GDM1 (cell line): ENCODE measurements at places on chromosomes 5 and 9.

DNA sequence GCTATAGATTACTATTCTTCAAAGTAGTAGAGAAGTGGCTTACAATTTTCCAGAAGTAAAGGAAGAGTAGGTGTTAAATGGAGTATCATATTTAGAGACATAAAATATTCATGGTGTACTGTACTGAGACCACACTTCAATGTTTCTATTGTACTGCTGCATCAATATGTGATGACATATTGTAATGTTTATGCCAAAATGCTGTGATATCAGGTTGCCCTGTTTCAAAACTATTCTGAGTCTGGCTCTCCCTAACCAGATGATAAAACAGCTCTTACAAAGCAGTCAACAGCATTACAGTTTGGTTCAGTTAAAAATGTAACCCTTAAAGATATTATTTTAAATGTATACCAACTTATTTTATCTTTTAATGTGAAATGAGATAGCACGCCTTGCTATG, 30.8 kb upstream of the ACOT12 start:
- DNase-seq = no peak

DNA sequence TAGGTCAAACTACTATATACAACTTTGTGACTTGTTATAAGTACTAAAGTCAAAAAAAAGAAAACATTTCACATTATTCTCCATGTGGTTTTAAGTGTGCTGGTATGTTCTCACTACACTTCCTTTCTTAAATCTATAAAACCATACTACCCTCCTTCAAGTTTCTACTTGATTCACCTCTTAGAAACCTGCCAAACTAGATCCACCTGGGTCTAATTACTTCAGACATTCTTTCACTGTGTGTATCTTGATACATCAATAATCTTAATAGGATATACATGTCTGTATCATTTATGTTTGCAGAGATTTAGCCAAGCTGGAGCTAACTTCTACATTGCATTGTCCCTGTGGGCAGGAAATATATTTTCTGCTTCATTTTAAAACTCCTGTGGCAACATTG, 1012.6 kb downstream of the EFNA5 start:
- no peak for DNase-seq

DNA sequence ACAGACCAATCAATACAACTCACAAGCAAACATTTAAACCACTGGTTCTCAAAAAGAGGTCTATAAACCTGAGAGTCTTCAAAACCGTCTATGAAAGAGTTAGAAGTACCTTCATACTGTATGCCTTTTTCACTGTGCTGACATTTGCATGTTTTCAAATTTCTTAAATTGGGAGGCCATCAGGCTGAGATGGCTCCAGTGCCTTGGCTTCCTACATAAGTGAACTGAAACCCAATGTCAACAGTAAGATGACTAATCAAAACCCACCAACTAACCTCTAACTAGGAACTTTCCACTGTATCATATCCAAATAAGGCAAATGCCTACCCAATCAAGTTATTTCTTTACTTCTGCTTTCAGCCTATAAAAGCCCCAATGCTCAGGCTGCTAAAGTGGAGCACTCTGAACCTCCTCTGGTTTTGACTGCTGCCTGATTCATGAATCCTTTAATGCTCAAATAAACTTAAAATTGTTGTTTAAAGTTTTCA, 35.1 kb downstream of the FAM13B start:
- DNase-seq = no peak

DNA sequence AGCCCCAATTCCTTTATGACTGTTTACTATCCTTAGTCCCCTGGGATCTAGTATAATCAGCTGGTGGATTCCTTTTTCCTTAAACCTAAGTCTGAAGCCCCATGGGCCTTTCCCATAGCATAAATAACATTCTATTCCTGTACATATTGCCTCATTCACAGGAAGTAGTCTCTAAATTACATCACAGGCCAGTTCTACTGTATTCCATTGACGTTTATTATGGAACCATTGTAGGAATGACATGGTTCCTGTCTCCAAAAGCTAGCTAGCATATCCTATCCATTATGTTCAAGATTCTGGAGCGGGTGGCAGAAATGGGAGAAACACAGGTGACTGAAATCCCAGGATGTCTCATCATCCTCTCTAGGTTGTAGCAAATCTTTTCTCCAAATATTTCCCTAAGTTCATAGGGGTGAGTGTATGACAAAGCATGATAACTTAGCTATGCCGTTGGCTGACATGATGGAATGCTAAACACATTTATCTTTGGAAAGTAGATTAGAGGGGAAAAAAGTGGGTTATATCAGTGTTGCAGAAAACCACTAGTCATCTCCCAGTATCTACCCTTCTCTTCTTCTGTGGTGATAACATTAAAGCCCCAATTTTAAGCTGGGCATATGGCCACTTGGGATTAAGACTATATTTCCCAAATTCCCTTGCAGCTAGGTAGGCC, 140.1 kb downstream of the FGF1 start:
- no peak for DNase-seq

GRCh38 chr9:127194881-127195713, 69.5 kb upstream of the GARNL3 start:
- no peak for DNase-seq

DNA sequence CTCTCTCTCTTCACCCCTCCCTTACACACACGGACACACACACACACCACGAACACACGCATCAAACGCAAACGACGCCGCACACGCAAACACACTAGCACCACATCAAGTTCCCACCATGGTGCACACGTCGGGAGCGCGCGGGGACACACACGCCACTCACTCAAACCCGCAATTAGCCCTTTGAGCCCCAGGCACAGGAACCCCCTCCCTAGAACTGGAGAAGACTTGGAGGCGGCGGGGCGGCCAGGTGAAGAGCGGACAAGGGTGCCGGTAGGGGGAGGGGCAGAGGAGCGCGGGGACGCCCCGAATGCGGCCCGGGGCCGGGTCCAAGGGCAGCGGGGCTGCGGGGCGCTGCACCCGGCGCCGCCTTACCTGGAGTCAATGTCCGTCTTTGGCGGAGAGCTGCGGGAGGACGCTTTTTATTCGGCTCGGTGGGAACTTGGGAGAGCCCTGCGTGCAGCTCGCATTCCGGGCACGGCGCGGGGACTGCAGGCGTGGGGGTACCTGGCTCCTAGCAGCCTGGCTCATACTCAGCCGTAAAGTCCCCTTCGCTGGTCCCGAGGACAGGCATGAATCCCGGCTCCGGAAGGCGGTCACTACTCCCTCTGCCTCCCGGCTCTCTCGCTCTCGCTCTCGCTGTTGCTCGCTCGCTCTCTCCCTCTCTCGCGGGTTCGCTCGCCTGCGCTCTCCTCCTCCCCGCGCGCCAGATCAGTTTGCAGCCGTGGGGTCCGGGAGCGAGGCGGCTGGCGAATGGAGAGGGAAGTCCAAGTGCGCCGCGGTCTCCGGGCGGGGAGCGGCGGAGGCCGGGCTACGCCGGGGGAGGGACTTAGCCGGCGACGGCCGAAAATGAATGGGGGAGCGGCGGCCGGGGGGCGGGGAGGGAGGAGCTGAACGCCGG, at the start of gene BRINP1:
Gene BRINP1, minus strand, starts transcription at position 755 of the 901 bp plus-strand sequence. CDS start 56,080 bp downstream, outside the sequence.
- no peak for DNase-seq

- no peak for DNase-seq
Measured at GRCh38 chr5:97383996-97384395, 200.9 kb upstream of the RIOK2 start.

DNA sequence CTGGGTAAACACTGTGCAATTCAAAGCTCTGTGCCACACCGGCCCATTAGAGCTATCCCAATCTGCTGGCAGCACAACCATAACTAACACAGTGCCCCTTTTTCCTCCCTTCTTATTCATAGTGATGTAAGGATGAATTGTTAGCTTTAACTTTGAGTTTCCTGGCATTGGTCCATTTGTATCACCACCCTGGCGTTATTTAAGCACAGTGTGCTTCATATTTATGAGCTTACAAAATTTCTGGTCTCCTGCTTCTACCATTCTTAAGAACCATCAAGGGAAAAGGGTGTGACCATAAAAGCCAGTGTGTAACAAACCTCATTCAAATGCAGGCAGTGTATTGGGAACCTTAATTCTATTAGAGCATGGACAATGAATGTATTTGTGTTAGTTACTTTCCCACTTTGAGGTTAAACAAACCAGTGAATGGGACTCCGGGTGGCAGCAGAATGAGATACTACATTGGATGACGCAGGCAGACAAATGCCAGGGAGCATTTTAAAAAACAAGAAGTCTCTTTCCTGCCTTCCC, 222.6 kb downstream of the TMEM161B start:
- DNase-seq = no peak

GRCh38 chr5:132464156-132464939, 26.2 kb downstream of the IRF1 start:
- DNase-seq = peak; percentile 60

- no peak for DNase-seq
Measured at GRCh38 chr5:146967646-146968045, 89.1 kb upstream of the PPP2R2B start.

GRCh38 chr9:117681888-117682287, 22.3 kb upstream of the TLR4 start:
- DNase-seq = no peak
